Omental fat pad (tissue), 4 donors: ENCODE measurements at places on chromosomes 13 and 19. TPM values are rescaled to one million over a fixed set of nuclear protein-coding genes. Genes with fewer than 3 reads are reported as not detected.

MARCHF2 gene
- 167 TPM for total RNA-seq

LAIR1 gene
- 24.3 TPM for total RNA-seq

C19orf73 gene
- 1.6 TPM for total RNA-seq

MYBPC2 gene
- total RNA-seq, result 0.09 TPM

TRAPPC2B gene
- 18.3 TPM for total RNA-seq

RNF17 gene
- total RNA-seq, result 0.28 TPM

F7 gene
- 0.74 TPM for total RNA-seq

PRRG2 gene
- total RNA-seq, result 2.3 TPM

KMT5C gene
- 6.4 TPM for total RNA-seq

ELSPBP1 gene
- not detected for total RNA-seq

LILRA5 gene
- 3.7 TPM for total RNA-seq

LIM2 gene
- total RNA-seq, result not detected

GRCh38 chr19:10565028-10565566, 713 bp downstream of the KRI1 start:
- DNase-seq, result no peak

GRCh38 chr13:39040206-39040605, 1.9 kb downstream of the NHLRC3 start:
- no peak for DNase-seq

- no peak for DNase-seq
Measured at GRCh38 chr19:1265615-1266128, 3.5 kb upstream of the CIRBP start.

- DNase-seq, result no peak
Measured at GRCh38 chr13:79451500-79451962, 29.4 kb upstream of the NDFIP2 start.

- DNase-seq, result no peak
Measured at GRCh38 chr19:18951721-18952281, 10.8 kb upstream of the HOMER3 start.

- DNase-seq, result no peak
Measured at GRCh38 chr19:2603334-2603733, 99.2 kb downstream of the GNG7 start.

GRCh38 chr19:7924241-7924640, 1.7 kb downstream of the CTXN1 start:
- DNase-seq, result no peak

GRCh38 chr13:21997726-21998125, 326.9 kb downstream of the FGF9 start:
- DNase-seq, result no peak

GRCh38 chr19:47100290-47100689, 13.3 kb downstream of the ZC3H4 start:
- DNase-seq, result no peak

GRCh38 chr13:33380487-33381079, 95.0 kb upstream of the STARD13 start:
- DNase-seq, result no peak

DNA sequence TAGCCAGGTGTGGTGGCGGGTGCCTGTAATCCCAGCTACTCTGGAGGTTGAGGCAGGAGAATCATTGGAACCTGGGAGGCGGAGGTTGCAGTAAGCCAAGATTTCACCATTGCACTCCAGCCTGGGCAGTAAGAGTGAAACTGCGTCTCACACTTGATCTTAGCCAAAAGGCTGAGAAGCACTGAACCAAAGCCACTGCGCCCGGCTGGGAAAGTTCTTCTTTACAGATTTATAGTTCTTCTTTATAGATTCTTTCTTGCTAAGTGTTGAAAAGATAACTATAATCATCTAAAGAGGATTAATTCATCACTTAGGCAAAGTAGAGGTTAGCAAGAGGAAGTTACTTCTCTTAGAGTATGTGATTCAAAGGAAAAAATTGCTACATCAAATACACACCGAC, 11.1 kb downstream of the ZNF417 start:
- no peak for DNase-seq

DNA sequence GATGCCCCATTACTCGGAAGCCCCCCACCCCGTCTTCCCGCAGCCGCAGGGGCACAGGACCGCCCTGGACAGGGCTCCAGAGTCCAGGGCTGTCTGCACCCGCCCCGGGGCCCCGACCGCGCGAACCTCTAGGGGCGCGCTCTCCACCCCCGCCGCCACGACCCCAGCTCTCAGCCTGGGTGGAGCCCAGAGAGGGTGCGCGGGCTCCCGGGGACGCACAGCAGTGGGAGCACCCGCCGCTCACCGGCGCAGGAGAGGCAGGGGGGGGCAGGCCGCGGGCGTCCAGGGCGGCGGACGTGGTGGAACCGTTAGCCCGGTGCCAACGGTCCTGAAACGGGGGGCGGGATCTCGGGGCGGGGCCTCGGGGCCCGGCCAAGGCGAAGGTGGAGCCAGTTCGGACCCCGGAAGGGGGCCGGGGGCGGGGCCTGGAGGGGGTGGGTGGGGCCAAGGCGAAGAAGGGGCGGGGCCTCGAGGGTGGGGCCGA, at the start of gene ATP8B3:
ATP8B3 (minus strand) TSS at position 335 of the 484 bp plus-strand sequence. CDS start 540 bp downstream, outside the sequence.
- no peak for DNase-seq

DNA sequence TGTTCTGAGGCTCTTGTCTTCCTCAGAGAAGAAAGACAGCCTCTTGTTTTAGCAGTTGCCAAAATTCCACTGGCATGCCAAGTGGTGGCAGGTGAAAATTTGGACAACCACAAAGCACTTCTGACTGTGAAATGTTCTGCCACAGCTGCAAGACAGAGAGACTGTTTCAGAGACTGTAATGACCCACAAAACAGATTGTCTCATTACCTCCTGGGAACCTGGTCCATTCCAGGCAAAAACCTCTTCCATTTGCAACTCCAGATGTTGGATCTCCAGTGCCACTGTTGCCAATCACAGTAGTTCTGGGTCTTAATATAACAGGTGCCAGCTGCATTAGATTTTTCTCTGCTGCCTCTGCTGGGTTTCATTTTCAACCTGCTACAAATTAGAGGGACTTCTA, 911.5 kb downstream of the UQCRFS1 start:
- DNase-seq, result no peak

DNA sequence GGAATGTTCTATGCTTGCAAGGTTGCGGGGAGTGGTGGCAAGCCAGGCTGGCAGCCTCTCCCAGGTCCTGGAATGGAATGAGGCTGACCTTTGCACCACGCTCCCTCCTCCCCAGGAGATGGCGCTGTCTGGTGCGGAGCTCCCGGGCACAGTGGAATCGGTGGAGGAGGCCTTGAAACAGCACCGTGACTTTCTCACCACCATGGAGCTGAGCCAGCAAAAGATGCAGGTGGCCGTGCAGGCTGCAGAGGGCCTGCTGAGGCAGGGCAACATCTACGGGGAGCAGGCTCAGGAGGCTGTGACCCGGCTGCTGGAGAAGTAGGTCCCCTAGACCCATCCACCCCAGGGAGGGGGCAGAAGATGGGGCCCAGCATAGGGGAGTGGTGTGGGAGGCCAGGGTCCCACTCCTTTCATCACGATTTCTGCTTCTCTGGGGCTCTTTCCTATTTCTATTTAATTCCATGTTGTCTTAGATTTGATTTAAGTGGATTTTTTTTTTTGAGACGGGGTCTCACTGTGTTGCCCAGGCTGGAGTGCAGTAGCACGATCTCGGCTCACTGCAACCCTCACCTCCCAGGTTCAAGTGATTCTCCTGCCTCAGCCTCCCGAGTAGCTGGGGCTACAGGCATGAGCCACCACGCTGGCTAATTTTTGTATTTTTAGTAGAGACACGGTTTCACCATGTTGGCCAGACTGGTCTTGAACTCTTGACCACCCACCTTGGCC, 53.2 kb upstream of the SHKBP1 start:
- DNase-seq, result no peak

DNA sequence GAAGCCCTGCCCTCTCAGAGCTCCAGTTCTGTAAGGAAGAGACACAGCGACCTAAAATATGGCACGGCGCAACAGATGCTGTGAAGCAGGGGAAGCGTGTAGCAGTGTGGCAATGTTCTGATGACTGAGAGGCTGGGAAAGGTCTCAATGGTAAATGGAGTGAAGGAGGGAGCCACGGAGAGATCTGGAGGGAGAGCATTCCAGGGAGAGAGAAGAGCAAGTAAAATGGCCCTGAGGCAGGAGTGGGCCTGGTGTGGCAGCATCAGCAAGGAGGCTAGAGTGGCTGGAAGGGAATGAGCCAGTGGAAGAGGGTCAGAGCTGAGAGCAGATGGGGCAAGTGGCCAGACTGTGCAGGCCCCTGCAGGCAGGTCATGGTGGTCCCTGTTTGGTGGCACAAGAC, 16.4 kb downstream of the RCN3 start:
- DNase-seq, result no peak

GRCh38 chr13:32415019-32415418, 12.9 kb downstream of the N4BP2L1 start:
- DNase-seq, result no peak

GRCh38 chr19:4094761-4095487, 28.2 kb upstream of the ZBTB7A start:
- no peak for DNase-seq

- DNase-seq, result no peak
Measured at GRCh38 chr19:11088506-11089253, 583 bp upstream of the LDLR start.

DNA sequence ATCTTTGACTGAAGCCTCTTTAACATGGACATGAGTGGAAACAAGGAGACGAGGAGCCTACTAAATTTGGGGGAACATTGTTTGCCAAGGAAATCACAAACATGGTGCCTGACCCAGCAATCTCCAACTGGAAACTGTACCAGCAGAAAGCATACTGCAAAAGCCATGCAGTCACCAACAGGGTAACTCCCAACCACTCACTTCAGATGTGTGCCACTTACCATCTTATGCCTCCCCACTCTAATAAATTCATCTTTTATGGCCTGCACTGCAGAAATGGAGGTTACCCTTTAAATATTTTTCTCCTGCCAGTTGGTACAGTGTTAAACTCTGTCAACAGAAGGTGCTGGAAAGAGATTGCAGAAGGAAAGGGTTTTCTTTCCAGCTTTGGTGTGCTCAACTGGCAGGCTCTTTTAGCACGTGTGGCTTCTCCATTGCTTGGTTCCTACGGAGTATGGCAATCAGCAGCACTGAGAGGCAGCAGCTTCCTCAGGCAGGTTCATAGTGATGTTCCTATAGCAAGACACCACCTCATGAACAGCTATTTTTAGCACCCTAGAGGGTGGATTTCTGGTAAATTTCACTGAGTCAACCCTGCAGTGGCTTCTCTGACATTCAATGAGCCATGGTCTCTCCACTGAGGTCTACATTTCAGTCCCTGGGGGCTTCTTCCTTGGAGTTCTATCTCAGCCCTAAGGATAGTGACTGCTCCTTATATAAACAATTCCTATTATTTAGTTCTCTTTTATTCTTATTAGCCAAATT, 21.4 kb downstream of the MIR17HG start:
- no peak for DNase-seq

GRCh38 chr19:4319067-4319718, 14.8 kb downstream of the FSD1 start:
- DNase-seq, result no peak

DNA sequence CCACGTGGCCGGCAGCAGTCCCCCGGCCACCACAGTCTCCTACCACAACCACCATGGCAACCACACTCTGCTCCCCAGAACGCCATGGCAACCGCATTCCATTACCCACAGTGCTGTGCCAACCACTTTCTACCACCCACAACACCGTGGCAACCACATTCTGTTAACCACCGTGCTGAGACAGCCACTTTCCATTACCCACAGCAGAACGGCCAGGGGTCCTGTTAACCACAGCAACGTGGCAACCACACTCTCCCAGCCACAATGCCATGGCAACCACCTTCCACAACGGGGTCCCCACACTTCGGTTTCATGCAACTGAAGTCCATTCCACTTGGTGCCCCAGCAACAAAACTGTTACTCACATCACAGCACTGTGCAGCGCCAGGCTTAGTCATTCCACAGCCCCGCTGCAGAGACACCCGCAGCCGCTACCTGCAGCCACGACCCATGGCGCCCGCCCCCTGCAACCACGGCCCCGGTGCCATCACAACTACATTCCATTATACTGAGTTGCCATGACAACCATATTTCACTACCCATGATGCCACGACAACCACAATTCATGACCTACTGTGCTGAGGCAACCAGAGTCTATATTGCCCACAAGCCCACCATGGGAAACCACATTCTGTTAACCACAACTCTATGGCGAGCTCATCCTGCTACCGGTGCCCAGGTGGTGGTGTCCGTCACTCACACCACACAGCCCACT, 10.0 kb downstream of the DPF1 start:
- DNase-seq, result no peak

DNA sequence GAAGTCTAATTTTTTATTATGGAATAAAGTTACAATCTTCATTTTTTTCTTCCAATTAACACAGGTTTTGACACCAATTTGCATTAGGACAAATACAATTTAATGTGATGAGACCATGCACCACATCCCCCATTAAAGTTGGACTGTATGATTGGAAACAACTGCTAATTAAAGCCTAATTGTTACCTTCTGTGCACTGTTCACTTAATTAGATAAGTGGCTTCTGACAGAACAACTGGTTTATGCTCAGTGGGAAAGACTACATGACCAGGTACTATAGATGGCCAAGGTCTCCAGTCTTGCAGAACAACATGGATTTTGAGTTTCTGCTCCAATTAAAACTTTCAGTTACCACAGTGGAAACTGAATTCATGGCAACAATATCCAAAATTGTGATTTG, 198.1 kb downstream of the FGF14 start:
- no peak for DNase-seq

DNA sequence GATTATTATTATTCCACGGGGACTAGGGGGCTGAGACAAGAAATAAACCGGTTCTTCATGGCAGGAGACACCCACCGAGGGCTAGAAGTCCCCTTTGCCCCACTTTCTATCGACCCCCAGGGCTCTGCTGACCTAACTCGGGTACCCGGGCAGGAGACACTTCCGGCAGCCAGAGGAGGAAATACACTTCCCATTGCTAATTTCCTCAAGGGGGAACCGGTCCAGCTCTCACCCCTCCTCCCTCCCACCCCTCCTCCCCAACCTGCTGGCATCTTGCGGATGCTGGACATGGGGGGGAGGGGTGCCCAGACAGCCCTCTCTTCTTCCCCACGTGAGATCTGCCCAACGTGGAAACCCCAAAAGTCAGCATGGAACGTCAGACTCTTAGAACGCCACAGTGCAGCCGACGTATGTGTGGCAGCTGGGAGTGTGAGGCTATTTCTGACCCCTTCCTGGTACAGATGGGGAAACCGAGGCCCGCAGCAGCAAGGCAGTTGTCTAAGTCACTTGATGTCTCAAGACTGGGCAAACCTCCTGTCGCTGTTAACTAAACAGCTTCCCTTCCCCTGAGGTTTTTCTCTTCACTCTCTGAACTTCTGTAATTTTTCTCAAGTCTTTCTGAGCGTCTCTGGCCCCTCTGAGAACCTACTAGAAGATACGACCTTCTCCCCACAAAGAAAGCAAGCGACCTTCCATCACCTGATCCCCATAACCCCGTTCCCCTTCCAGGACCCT, 3.6 kb downstream of the GPR4 start:
- DNase-seq, result no peak

GRCh38 chr19:33263325-33264023, 37.8 kb upstream of the SLC7A10 start:
- no peak for DNase-seq
